ENCODE measurements at places on chromosomes 3 and 15.

- DNase-seq, result no peak
Observed at GRCh38 chr15:81270781-81271491, 53.0 kb downstream of the STARD5 start.

GRCh38 chr15:58510715-58511598 lies 79.2 kb downstream of the LIPC start:
- DNase-seq, result no peak

- DNase-seq, result no peak
Observed at GRCh38 chr3:55658690-55659562, 171.8 kb upstream of the WNT5A start.

GRCh38 chr3:30578479-30578878 lies 27.9 kb upstream of the TGFBR2 start:
- DNase-seq, result no peak

DNA sequence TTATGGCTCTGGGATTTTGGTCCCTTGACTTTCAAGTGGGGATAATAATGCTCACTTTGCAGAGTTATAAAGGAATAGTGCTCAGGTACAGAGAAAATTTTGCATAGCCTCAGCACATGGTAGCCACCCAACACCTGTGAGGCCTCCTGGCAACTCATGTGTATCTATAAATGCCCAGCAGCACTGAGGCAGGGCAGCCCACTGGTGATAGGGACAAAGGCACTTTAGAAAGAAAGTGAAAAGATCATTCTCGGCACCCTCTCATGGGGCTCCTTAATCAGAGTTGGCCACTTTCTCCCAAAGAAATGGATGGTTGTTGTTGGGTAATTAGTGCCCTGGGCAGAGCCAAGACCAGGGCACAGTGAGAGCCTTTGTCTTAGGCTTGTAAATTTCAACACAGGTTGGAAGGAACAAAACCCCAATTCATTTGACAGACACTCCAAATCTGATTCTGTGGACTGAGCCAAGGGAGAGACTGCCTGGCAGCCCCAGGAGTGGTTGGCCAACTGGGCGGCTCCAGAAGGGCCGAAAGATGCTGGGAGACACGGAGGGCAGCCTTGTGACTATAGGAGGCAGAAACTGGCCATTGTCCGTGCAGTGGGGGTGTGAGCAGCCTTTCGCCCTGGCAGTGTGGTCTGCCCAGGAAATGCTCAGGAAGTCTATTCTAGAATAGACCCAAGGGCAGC lies 213.2 kb upstream of the RGMA start:
- no peak for DNase-seq

- DNase-seq, result no peak
Observed at GRCh38 chr3:97389936-97390335, 374.6 kb upstream of the ARL6 start.

DNA sequence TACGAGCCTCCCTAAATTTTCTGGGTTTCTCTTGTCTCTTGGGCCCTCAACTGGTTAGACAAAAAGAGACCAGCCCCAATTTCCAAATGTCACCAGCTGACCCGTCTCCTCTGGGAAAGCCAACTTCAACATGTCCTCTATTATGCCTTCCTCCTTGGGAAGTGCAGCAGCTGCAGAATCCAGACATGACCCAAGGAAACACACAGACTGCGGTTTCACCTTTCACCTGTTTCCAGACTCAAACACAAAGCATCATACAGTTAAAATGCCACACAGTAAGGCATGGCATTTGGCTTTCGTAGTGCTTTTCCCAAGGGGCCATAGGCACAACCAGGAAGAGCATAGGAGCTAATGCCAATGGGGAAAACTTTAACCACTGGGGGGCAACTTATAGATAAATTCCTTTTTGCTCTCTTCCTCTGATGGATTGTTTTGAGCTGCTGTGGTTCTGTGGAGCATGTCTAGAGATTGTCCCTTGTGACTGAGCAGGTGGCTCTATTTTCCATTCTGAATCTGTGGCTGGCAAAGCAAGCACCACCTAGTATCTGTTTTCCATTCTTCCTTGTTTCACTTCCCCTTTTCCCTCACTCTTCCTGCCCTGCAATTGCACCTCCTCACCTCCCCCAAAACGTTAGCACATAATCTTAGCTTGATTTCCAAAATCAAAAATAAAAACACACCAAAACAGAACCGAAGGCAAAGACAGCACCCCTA lies 49.3 kb downstream of the HHLA2 start:
- no peak for DNase-seq

DNA sequence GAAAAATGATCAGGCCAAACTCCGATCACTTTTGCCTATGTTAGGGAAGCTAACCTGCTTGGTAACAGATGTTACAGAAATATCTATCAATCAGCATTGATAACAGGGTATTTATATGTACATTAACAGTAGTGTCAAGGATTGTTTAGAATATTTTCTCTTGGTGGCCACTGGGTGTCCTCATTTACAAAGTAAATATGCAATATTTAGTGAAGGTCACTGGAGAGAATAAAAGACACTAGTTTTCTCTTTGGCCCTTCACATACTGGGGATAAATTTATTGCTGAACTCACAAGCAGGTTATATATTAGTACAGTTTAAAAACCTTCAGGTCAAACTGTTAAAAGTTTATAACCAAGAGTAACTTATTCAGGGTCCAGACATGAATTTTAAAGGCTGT lies 69.0 kb downstream of the TIGIT start:
- DNase-seq, result no peak

- DNase-seq, result no peak
Observed at GRCh38 chr15:34755419-34755773, 598 bp upstream of the GJD2 start.
